ENCODE measurements at places on chromosomes 12 and 14. TPM values are rescaled to one million over a fixed set of nuclear protein-coding genes. Genes with fewer than 3 reads are reported as not detected.

EIF2S3B gene
- total RNA-seq = 0.79 TPM

DNA sequence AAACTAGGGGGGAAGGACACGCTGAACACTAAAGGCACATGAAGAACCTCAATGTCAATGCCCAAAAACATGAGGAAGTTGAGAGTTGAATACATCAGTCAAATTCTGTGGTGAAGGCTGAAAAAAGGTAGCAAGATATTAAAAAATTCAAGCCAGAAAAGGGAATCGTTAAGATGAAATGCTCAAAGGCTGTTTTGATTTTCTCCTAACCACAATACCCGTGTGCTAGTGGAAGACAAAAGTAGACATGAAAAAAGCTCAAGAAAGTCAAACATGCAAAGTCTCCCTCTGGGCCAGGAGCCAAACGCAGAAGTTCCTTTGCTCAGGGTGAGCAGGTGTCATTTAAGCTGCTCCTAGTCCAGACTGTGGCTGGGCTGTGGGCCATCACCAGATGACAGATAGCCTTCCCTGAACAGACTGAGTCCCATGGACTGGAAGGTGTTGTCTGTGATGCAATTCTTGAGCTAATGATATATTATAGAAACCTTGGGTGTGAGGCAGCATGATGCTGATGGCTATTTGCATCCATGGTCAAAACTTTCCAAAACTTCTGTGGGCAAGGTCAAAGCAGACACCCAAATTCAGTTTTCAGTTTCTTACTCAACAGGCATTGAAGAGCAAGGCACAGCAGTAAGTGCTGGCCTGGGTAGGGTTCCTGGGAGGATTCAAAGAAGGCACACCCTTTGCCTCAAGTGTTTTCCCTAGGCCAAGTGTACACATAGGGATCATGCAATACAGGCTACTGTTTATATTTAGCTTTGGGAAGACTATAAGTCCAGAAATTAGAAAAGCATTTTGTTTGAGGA lies 81.6 kb downstream of the MYRFL start:
- DNase-seq = no peak

HAL gene
- 11.7 TPM for total RNA-seq

DNA sequence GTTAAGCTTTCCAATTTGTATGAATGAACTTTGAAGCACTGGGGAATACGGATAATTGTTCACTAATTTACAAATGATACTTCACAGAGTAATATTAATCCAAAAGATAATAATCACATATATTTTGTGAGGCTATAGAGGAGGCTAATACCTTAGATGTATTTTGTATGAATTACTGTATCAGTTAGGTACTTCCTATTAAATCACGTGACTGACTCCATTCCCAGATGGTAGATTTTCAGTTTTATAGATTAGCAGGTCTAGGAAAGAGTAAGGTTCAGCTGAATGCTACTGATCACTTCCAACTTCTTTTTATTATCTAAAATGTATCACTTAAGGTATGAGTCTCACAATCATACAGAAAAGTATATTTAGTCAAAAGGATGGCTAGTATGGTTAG lies 133.6 kb downstream of the PDE3A start:
- DNase-seq = no peak

- no peak for DNase-seq
Observed at GRCh38 chr12:81207664-81208063, 129.8 kb downstream of the ACSS3 start.

LHX5 gene
- total RNA-seq = not detected

POU6F1 gene
- total RNA-seq = 17.1 TPM

DNA sequence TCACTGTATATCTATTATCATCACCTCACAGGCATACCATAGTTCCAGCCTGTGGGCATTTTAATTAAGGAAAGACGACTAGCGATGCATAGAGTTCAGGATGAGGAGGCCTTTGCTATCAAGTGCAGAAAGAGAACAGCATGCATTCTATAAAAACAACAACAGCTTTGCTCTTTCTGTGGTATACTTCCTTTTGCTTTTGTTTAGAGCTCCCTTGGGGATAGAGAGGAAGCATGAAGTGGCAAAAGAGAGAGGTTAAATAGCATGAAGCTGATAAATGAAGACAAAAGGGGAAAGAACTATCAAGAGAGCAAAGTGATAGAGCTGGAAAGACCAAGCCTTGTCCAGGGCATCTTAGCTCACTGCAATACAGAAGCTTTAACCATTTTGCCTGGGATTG lies 23.5 kb downstream of the IFNG-AS1 start:
- DNase-seq = no peak

RILPL2 gene
- 15.7 TPM for total RNA-seq

LMNTD1 gene
- total RNA-seq = not detected

DNA sequence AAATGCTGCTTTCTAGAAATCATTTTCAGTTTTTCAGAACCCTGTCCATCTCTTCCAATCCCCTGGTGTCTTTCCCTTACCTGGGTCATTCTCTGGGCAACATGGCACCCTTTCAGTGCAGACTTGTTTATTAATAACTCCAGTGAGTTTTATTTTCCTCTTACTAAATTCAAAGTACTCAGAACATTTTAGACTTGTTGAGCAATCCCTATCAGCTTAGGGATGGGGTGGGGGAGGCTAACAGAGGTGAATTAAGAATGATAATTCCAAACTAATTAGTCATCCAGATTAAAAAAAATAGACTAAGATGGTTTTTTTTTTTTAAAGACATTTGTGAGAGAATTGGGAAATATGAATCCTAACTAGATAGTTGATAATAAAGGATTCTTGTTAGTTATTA lies 10.7 kb downstream of the GPRC5A start:
- no peak for DNase-seq

PTGER2 gene
- total RNA-seq = 15.3 TPM

CIROP gene
- total RNA-seq = not detected

LALBA gene
- total RNA-seq = not detected

DNA sequence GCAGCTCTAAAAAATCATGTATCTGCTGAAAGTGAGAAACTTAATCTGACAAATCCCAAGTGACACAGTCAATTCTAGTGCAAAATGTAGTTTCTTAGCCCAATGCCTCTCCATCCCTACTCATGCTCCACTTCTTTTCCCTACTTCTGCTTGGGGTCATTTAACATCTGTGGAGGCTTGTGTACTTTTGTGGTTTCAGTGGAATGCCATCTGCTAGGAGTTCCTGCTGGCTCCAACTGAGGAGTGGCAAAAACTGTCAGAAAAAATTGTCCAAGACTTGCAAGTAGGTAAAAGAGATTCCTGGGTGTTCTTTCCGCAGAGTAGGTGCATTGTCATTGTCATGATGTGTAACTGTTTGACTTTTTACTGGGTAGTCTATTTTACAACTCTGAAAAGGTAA lies 12.5 kb upstream of the AVPR1A start:
- no peak for DNase-seq

GRCh38 chr12:28574746-28575592 lies 384.7 kb downstream of the CCDC91 start:
- DNase-seq = no peak

IPO8 gene
- 49.8 TPM for total RNA-seq

- DNase-seq = no peak
Observed at GRCh38 chr14:91035855-91036254, 24.6 kb downstream of the RPS6KA5 start.

- no peak for DNase-seq
Observed at GRCh38 chr12:104578453-104578852, 121.7 kb downstream of the CHST11 start.

DNA sequence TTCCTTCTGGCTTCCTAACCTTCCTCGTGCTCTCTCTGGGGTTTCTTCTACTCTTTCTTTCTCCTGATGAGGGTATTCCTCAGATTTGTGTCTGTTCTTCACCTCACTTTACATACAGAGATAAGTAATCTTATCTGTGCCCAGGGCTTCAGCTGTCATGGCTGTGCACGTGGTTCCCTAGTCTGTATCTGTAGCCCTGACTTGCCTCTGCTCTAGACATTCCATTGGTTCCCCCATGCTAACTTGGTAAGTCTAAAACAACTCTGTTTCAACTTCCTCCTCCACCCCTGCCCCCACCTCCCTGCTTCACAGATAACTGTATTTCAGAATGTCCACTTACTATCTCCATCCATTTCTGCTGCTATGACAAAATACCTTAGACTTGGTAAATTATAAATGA lies 10.8 kb downstream of the DIP2B start:
- no peak for DNase-seq

- peak; percentile 38 for DNase-seq
Observed at GRCh38 chr12:52204095-52204930, 12.5 kb upstream of the KRT80 start.

PMEL gene
- total RNA-seq = 0.85 TPM

GRCh38 chr14:61101803-61102548 lies 120.9 kb downstream of the SLC38A6 start:
- no peak for DNase-seq

All from spleen (tissue), 13 donors.